ENCODE measurements at places on chromosomes 2 and 18. TPM values are rescaled to one million over a fixed set of nuclear protein-coding genes. Genes with fewer than 3 reads are reported as not detected.

GRCh38 chr18:74140582-74140981 lies 7.1 kb downstream of the FBXO15 start:
- DNase-seq = no peak

GRCh38 chr2:40851661-40852060 lies 399.8 kb upstream of the SLC8A1 start:
- DNase-seq = no peak

- DNase-seq = no peak
Measured at GRCh38 chr18:68742206-68742605, 27.3 kb upstream of the TMX3 start.

Gene RNU2-63P
- total RNA-seq = not detected

Gene MROH2A
- not detected for total RNA-seq

- DNase-seq = no peak
Measured at GRCh38 chr2:16142383-16143361, 202.3 kb downstream of the MYCN start.

DNA sequence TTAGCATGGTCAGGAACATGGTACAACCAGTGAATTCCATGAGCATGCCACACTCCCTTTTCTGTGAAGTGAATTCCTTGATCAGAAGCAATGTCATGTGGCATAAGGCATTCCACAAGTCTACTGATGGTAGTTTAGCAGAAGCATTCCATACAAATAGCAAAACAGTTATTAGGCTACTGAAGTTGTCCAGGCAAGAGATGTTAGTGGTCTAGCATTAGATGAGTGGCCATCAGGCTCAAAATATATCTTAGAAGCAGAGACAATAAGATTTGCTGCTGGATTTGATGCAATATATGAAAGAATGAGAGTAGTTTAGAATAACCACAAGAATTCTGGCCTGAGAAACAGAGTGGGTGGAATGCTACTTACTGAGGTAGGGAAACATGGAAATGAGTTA lies 355.3 kb upstream of the NRXN1 start:
- DNase-seq = no peak

Gene GKN2
- total RNA-seq = 53.3 TPM

Gene COLEC11
- 0.30 TPM for total RNA-seq

Gene CXCR4
- 55.1 TPM for total RNA-seq

Gene FHOD3
- total RNA-seq = 2.5 TPM

Gene ALK
- total RNA-seq = 1.1 TPM

DNA sequence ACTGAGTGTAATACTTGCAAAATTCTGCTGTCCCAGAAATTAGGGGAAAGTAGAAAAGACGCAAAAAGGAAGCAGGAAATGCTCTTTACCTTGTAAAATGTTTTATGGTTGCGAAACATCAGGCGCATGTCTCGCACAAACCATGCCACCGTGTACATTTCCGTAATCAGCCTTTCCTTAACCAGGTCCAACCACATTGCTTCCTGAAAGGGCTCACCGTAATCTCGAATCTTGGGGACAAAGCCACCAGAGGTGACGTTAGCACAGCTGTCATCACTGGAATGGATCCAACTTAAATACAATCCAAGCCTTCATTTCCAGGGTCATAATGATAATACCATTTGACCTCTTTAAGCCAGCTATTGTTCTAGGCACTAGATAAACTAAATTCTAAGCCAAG lies 49.3 kb downstream of the SP110 start:
- DNase-seq = no peak

DNA sequence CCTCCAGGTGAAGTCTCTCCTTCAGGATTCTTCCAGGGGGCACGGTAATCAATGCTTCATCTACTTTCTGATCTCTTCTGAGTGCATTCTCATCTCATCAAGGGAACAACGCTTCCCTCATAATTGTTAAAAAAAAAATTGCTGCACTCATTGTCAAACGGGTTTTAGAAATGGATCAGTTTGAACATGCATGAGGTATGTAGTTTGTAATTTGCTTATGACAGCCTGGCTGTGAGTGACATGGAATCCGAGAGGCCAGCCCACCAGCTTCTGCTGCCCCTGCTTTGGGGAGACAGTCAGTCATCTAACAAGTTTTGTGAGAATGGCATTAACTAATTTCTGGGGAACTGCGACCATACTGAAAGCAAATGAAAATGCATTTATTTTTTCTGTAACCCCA lies 791.9 kb upstream of the SOX11 start:
- no peak for DNase-seq

Gene DLX1
- total RNA-seq = not detected

GRCh38 chr2:3035385-3036050 lies 342.1 kb downstream of the EIPR1 start:
- no peak for DNase-seq

DNA sequence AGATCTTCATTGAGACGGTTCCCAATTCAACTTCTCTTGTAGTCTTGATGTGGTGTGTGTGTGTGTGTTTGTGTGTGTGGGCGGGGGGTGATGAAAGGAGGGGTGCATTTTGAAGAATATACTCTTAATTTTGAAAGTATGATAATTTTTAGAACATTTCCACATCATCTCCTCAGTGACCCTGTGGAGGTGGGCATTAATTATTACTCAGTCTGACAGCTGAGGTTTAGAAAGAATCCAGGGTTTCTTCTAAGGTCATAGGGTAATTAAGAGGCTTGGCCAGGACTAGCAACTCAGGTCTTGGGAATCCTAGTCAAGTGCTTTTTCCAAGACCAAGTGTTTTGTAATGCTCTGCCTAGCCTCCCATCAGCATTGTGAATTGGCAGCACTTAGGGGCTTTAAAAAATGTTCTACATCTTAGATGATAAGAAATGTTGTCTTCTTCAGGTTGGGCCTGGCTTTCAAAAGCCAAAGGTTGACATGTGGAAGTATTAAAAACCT lies 100.5 kb downstream of the SPTBN1 start:
- DNase-seq = no peak

Gene TANC1
- 39.5 TPM for total RNA-seq

Gene MC5R
- not detected for total RNA-seq

DNA sequence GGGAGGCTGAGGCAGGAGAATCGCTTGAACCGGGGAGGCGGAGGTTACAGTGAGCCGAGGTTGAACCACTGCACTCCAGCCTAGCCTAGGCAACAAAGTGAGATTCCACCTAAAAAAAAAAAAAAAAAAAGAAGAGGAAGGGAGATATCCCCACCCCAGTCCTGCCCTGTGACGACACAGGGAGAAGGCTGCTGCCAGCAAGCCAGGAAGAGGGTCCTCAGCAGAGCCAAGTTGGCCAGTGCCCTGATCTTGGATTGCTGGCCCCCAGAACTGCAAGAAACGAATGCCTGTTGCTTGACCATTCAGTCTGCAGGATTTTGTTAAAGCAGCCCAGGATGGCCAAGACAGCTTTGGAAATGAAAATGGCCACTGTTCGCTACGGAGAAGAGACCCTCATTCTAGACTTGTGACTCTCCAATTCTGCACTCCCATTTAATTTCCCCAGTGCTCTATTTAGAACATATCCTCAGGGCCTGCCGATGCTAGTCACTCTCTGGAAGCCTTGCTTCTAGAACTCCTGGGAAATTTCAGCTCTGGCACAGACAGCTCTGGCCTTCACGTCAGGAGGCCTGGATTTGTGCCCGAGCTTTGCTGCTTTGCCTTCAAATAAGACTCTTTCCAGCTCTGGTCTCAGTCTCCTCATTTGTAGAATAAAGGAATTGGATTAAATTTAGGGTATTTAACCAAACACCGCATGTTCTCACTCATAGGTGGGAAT lies 15.7 kb upstream of the AMMECR1L start:
- DNase-seq = no peak

- DNase-seq = no peak
Measured at GRCh38 chr2:45729753-45730512, 78.5 kb downstream of the PRKCE start.

DNA sequence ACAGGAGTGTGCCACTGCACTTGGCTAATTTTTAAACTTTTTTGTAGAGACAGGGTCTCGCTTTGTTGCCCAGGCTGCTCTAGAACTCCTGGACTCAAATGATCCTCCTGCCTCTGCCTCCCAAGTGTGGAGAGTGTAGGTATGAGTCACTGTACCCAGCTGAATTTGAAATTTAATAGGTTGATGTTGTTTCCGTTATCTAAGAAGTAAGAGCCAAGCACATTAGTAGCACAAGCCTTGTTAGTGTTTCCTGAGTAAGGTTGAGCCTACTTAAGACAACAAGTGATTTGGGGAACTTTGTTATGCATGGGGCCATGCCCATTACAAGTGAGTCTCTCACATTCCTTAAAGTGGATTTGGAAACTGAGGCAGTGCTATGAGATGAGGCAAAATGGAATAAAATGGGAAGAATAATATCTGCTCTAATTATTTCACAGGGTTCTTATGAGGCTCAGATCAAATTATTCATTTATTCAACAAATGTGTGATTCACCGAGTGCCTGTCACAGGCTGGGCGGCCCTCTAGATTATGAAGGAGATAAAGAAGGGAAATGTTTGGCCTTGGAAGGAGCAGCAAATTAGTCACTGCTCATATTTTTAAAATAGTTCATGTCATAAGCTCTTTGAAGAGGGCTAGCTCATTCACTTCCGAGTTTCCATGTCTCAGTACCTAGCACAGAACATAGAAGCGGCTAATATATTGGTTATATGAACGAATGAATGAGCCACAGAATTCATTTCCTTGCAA lies 217.2 kb downstream of the LDLRAD4 start:
- DNase-seq = no peak

DNA sequence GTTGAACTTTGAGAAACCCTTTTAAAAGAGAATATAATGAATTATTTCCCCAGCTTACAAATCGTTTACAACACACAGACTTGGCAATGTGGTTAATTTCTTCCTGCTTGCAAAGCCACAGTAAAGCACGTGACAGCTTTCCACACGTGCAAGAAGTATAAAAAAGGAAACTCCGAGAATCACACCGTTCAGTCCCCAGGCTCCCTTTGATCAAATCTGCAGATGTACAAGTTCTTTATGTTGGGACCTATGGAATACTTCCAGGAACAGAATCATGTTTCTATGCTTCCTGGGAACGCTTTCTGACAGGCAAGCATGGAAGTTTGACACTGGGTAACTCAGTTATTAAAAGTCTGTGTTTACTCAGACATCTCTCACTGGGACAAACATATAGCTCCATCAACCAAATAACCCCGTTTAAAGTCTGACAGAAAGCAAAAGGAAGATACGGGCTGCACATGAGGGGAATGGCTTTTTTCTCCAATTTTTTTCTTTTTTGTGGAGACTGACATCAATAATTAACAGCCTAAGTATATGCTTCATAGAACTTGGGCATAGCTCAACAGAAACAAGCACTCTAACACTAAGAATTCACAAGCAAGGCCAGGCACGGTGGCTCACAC lies 134.8 kb downstream of the EIPR1 start:
- DNase-seq = no peak

Gene HOXD13
- not detected for total RNA-seq

Gene MARCO
- 491 TPM for total RNA-seq

DNA sequence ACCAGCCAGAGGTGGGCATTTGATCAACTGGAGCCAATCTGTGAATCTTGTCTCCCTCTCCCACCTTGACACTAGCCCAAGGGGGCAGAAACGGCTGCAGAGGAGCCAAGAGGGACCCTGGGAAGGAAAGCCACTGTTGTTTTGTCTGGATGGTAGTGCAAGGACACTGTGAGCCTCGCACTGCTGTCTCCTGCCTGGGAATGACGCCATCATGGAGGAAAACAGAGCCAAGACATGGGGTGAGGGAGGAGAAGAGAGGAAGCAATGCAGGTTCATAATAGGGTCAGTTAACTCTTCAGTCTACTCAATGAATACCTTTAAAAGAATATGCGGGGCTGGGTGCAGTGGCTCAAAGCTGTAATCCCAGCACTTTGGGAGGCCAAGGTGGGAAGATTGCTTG lies 231.1 kb upstream of the AGAP1 start:
- no peak for DNase-seq

DNA sequence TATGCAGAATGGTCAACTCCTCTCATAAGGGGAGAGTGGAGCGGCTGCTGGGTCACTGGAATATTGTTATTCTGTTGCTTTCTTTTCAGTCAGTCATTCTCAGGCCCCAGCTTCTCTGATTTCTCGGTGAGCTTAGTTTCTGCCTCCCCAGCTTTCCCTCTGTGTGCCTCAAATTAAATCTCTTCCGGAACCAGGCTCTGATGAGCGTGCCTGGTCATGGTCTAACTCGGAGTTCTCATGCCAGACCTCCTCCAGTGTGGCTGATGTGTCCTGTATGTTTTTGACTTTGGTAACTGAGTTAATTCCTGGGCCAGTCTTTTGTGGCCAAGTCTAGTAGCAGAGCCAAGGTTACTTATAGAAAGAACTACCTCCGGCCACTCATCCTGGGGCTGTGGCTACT lies 4.9 kb upstream of the STK11IP start:
- DNase-seq = no peak

DNA sequence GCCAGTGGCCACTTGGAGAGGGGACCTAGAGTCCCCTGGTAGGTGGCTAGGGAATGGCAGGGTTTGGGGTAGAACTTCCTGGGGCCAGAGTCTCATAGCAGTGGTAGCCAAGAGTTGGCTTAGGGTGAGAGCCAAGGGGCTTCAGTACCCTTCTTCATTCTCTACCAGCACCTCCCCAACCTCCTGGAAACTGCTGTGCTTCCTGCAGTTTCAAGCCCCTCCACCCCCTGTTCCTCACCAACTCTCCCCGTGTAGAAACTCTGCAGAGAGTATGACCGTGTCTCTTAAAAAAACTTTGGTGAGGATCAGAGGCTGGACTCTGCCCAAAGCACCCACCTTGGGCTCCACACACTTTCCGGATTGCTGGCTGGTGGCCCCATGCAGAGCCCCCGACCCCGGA lies 159.6 kb downstream of the MSH2 start:
- DNase-seq = no peak

GRCh38 chr2:217593732-217594131 lies 409.1 kb downstream of the TNS1 start:
- DNase-seq = no peak

Gene CCT4
- total RNA-seq = 95.7 TPM

Gene TMEM37
- total RNA-seq = 21.7 TPM

Data from lower lobe of right lung (tissue), 2 donors.